ENCODE measurements at places on chromosomes 3 and 15.

DNA sequence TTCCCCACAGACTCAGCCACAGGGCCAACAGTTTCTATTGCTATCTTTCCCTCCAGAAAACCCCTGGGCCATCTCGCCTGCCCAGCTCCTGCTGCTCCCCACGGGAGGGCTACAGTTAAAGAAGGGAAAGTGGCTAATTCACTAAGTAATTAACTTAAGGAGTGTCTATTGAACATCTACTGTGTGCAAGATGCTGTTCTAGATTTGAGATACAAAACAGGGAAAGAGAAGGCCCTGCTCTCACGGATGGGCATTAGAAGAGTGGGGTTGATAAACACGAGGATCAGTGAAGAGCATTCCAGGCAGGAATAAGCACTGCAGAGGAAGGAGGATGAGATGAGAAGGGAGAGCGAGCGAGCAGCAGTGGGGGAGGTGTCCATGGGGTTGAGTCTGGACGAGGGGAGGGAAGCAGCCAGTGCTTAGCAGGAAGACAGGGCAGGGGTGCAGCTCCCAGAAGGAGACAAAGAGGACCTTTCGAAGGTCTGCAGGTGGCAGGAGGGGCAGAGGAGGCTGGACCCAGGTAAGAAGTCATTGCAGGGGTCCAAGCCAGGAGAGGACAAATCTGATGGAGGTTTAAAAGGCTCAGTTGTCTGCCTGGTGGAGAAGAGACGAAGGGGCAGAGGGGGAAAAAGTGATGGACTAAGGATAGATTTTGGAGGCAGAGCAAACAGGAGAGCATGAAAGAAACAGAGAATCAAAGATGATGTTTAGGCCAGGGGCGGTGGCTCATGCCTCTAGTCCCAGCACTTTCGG is 64.7 kb downstream of the KLF15 start:
- no peak for DNase-seq

DNA sequence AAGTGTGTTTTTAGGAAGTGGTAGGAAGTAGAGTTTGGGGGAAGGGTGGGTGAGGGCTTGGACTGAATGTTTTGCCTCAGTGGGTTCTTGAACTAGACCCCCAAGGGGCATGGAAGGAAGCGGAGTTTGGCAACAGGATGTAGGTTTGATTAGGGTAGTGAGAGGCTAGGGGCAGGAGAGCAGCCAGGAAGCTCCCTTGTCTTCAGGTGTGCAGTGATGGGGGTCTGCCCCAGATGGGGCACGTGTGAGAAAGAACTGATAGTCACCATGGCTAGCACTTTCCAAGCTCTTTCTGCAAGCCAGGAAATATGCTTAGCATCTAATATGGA is 4.7 kb downstream of the ZSCAN2 start:
- DNase-seq, result no peak

DNA sequence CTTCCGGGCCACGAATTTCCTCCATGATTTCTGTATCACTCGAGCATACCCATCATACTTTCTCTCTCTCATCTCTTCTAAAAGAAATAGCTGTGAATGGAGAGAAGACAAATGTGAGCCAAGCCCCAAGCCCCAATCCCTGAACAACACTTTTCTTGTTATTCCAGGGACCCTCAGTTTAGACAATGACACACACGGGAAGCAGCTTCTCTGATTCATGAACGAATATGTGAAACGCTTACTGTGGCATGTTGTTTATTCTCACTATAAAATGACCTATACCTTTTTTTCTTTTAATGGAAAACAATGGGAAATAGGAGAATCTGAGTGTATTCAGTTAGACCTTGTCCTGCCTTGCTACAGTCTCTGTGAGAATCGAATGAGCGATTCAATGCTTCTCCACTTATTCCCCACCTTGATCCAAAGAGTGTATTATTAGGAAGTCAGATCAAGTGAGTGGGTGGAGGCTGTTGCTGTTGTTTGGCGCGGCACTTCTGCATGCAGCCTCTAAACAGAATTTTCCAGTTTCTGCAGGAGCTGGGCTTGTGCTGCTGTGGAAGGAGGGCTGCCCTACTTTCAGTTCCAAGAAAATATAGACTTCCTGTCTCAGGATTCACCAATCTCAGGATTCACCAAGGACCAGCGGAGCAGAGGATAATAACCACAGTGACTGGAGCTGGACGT is 32.4 kb upstream of the LDHAL6B start:
- no peak for DNase-seq

- no peak for DNase-seq
Measured at GRCh38 chr15:70306081-70306480, 208.4 kb upstream of the TLE3 start.

DNA sequence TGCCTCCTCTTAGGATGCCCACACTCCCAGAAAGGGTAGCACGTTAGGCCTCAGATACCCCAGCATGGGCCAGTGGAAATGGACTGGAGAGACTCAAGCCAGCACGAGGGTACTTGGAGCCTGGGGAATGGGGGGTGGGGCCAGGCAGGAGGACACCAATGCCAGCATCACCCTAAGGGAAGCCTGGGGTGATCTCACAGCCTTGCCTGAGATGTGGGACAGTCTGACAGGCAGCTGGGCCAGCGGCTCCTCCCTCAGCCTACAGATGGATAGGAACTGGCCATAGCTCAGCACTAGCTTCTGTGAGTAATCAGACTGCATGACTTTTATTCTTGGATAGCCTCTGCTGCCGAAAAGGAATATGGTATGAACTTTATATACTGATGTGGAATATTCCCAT is 59.6 kb upstream of the MRPS22 start:
- DNase-seq, result no peak

GRCh38 chr3:49841806-49842205 is 14.6 kb downstream of the TRAIP start:
- no peak for DNase-seq

GRCh38 chr3:182523836-182524235 is 269.5 kb upstream of the ATP11B start:
- DNase-seq, result no peak
